ENCODE measurements at places on chromosomes 6 and 20.

- no peak for DNase-seq
Measured at GRCh38 chr6:41691426-41692079, 43.9 kb downstream of the TFEB start.

DNA sequence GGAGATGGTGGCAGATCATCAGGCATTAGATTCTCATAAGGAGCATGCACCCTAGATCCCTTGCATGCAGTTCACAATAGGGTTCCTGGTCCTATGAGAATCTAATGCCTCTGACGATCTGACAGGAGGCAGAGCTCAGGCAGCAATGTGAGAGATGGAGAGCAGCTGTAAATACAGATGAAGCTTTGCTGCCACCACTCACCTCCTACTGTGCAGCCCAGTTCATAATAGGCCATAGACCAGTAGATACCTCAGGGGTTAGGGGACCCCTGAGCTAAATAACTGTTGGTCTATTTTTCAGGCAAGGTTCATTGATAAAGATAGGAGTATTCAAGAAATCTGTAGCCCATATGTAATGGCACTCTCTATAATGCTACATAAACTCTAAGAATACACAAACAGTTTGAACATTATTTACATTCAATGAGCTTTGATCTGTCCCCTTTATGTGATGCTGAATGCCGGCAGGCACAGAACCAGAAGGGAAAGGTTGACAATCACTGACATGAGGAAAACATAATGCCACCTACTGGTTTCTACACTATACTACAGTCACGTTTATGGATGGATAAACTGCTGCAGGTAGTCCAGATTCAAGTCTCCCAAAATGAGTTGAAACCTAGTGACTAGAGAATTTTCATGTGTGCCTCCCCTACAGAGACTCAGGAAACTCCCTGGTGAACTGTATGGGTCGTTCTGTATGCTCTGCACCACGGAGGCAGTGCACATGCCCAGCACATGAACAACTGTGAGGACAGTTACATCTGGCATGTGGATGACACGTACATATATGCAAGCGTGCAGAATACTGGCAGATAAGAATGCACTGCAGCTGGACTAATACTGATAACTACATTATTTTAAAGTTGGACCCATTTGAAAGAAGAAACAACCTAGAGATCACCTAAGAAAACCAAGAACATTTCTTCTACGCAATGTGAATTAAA, 72.0 kb downstream of the DST start:
- no peak for DNase-seq

DNA sequence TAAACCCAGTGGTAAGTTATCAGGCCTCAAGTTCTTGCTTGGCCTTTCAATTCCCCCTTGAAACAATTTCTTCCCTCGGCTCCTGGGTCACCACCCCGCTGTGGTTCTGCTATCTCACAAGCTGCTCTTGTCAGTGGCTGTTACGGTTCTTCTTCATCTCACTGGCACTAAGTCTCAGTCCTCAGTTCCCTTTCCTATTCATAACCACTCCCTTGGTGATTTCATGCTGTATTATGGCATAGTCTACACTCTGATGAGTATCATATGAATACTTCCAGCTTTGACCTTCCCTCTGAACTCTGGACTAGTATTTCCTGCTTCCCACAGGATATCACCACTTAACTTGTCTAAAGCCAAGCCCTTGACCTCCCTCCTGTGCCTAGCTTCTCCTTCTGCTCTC, 7.9 kb downstream of the TAAR1 start:
- DNase-seq = no peak

DNA sequence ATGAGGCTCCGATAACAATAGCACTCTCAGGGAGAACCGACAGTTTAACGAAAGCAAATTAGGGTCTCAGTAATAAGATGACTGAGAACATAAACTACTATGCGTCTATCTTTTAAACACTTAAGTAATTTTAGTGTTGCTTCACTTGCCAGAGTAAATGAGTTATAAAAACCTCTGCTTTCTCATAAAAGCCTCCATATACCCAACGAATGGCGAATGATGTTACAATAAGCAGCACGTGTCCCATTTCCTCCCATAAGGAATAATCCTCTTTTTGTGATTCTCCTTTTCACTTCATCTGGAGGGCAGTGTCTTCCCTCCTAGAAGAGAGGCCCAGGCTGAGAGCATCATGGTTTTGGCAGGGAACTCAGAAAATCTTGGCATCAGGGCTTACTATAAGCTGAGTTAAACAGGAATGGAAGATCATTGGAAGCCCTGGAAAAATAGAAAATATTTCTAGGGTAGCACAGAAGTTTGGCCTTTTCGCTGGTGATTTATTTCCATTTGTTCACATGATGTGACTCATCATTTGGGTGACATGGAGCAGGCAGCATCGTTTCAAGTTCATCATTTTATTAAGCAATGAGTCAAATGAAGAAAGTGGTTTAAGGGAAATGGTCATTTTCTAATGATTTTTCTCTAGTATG, 255.4 kb downstream of the ATXN1 start:
- no peak for DNase-seq

GRCh38 chr20:34362502-34363061, 491 bp upstream of the ITCH start:
- DNase-seq = no peak

GRCh38 chr6:165562421-165563090, 100.5 kb downstream of the PDE10A start:
- no peak for DNase-seq

- no peak for DNase-seq
Measured at GRCh38 chr6:30937265-30937664, 3.5 kb upstream of the MUCL3 start.

GRCh38 chr6:85751374-85752055, 108.8 kb upstream of the SYNCRIP start:
- DNase-seq = no peak

DNA sequence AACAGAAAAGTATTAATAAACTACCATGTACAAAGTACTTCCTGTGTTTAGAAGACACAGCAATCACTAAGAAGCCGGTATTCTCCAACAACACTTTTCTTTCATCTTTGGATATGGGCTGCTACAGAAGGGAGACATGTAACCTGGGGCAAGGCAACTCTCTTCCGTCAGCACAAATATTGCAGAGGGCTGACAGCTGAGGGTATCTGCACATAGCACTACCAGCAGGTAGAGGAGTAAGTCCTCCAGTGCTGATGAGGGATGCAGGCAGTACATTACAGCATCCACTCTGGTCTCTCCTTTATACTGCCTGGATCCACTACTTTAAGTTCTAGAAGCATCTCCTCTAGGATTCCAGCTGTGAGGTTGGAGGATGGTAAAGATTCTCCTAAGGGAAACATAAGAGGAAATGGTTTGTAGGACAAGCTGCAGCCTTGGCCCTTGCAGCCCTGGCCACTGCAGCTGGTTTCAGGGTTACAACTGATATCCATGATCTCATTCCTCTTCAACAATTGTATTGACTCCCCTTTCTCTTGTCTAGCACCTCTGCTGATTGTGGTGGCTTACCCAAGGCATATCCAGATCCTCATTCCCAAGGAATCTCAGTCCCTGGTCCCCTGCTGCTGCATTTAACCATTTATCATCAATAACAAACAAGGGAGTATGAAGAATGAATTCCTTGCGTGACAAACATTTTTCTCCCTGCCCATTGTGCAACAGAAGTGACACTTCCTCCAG, 110.7 kb upstream of the ADGRF1 start:
- DNase-seq = no peak

- no peak for DNase-seq
Measured at GRCh38 chr20:25864326-25864962, 167.8 kb upstream of the ZNF337 start.

- DNase-seq = no peak
Measured at GRCh38 chr6:71179249-71179885, 109.2 kb upstream of the OGFRL1 start.

DNA sequence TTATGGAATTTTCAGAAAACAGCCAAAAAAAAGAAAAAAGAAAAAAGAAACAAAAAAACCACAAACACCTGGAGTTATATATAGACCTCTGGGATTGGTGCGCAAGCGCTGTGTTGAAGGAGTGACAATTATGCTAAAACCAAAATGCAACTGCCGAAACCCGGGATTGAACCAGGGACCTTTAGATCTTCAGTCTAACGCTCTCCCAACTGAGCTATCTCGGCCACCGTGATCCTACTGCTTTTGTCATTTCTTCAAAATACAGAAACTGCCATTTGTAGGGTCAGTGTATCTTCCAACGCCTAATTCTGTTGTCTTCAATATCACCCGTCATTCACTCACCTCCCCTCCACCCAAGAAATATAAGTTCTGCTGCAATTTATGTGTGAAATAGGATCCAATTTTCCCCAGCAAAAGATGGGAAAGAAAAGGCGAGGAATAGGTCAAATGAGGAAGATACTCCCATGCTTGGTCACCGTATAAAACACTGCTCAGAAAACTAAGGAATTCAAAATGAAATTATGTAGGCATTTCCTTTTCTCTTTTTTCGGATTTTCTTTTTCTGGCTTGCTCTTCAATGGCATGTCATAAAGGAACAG, 116.0 kb downstream of the TRIM27 start:
- DNase-seq = no peak

DNA sequence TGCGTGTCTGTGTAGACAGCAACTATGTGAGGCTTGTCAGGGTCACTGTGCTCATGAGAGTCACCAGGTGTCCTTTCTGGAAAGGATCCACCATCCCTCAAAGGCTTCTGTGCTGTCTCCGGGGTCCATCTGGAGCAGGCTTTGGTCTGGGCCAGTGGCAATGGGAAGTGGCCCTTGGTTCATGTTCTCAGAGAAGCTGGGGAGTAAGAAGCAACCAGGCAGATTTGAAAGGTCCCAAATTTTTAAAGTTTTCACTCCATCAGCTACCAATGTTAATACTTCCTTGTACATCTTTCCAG, 68.2 kb downstream of the GCNT2 start:
- DNase-seq = no peak

DNA sequence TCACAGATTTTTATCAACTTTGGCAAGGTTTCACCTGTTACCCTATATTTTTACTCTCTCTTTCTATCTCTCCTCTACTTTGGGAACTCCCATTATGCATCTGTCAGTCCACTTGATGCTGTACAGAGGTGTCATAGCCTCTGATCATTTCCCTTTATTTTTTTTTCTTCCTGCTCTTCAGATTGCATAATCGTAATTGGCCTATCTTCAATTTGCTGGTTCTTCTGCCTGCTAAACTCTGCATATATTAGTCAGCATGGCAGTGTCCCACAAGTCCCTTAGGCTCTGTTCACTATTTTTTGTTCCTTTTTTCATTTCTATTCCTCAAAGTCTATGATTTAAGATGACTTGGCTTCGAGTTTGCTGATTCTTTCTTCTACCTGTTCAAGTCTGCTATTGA, 44.7 kb upstream of the MICB start:
- no peak for DNase-seq

DNA sequence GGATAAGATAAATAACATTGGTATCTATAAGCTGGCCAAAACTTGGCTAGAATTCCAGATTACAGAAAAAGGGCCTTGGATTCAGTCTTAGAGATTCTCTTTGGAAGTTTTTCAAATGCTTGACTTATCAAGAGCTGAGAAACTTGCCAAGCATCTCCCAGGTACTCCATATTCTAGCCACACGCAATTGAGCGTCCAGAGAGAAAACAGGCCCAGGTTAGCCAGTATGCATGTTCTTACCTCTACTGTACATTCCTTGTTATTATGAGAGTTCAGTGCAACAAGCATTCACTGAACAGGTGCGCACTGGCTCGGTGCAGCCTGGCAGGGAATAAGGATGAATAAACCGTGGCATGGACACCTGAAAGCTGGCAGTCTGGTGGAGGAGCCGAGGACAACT, 13.7 kb downstream of the CRNKL1 start:
- DNase-seq = no peak

DNA sequence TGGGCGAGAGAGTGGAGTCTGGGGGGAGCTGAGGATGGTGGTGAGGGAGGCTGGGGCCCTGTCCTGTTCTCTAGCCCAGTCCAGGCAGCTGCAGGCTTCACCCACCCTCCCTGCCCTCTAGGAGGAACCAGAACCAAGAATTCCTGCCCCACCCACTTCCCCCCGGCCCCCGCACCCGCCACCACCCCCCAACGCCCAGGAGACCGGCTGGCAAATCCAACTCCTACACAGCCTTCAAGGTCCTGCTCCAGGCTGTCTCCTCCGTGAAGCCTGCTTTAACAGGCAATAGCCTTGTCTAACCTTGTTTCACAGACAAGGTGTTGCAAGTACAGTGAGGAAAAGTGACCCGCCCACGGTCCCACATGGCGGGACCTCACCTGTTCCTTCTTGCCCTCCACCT, 2.4 kb downstream of the SPDEF start:
- DNase-seq = no peak

GRCh38 chr6:7058250-7058923, 49.4 kb upstream of the RREB1 start:
- DNase-seq = no peak

- DNase-seq = no peak
Measured at GRCh38 chr6:79143320-79143898, 65.4 kb upstream of the PHIP start.

GRCh38 chr6:156413154-156413553, 364.0 kb upstream of the ARID1B start:
- DNase-seq = no peak

- DNase-seq = no peak
Measured at GRCh38 chr6:144411531-144412165, 126.5 kb downstream of the UTRN start.

GRCh38 chr20:60869087-60869486, 383.0 kb upstream of the CDH4 start:
- no peak for DNase-seq

- no peak for DNase-seq
Measured at GRCh38 chr6:13046084-13046483, 282.3 kb downstream of the TBC1D7 start.

GRCh38 chr6:5672581-5673011, 334.1 kb downstream of the NRN1 start:
- no peak for DNase-seq

- DNase-seq = no peak
Measured at GRCh38 chr20:44594730-44595129, 12.4 kb downstream of the PKIG start.

- no peak for DNase-seq
Measured at GRCh38 chr6:135535989-135536414, 38.5 kb upstream of the AHI1 start.

DNA sequence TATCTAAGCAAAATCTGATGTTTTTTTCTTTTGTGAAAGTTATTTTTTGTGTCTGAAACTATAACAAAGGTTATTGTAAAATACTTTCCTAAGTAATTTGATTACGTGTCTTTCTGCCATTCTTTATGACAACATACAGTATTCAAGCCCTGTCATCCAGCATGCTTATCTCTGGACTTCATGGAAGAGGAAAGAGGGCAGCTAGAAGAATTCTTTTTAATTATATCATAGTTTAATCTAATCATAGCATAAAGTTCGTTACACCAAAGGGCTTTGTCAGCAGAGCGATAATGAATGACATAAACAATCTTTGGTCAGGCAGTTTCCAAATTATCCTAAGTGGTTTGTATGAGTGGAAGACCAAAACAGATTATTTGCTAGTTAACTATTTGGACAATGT, 3.5 kb downstream of the ENPP3 start:
- no peak for DNase-seq
